NCI-H69 (cell line): ENCODE measurements at places on chromosomes 16 and 17.
A peak's percentile ranks its signal among the peaks of the same experiment; 100 is the strongest.

DNA sequence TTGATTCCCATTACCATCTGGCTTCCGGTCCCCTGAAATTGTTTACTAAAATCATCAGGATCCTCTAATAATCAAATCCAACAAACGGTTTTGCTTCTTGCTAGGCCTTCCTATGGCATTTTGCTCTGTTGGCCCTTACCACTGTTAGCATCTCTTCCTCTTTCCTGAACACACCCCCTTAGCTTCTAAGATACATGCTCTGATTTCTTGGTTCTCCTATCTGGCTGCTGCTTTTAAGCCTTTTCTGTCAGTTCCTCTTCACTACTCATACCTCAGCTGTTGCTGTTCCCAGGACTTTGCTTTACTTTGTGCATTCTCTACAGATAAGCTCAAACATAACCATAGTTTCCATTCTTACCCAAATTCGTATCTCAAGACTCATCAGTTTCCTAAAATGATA lies 11.4 kb downstream of the CAPNS2 start:
- no peak for DNase-seq

GRCh38 chr16:48413272-48413671 lies 28.1 kb upstream of the SIAH1 start:
- DNase-seq: peak; percentile 9

GRCh38 chr17:67194134-67194533 lies 50.9 kb downstream of the HELZ start:
- DNase-seq: no peak

- DNase-seq: no peak
Observed at GRCh38 chr16:27461483-27462171, 59.7 kb downstream of the IL21R start.

GRCh38 chr17:68707031-68707430 lies 105.9 kb upstream of the FAM20A start:
- no peak for DNase-seq

DNA sequence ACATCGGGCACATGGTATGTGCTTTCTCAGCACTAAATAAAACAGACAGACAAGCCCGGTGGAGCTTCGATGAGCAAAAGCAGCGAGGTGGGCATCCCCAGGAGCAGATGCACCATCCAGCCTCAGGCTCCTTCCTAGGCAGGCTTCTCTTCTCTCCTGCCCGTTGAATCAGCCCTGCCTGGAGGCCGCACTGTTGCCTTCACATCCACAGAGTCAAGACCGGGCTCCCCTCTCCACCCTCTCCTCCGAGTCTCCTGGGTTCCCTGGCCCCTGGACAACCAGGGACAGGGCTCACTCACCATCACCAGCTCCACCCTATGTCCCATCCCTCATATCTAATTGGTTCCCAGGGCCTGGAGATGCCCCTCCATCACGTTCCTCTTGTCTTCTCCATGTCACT lies 79.7 kb upstream of the RCVRN start:
- no peak for DNase-seq

DNA sequence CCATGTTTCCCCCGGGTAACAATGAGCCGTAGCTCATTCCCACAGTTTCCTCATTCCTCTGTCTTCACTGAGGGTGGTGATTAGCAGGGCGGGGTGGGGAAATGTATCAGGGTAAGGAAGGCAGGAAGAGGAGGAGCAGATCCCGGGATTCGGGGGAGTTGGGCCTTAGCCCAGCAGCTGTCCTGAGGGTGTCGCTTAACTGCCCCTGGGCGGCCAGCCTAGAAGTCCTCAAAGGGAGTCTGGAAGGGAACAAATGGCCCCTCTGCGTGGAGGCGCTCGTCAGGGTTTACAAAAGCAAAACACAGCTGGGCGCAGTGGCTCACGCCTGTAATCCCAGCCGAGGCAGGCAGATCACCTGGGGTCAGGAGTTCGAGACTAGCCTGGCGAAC lies 14.3 kb downstream of the MLYCD start:
- DNase-seq: peak; percentile 48

- DNase-seq: peak; percentile 36
Observed at GRCh38 chr17:39667262-39667944, 850 bp upstream of the PNMT start.

DNA sequence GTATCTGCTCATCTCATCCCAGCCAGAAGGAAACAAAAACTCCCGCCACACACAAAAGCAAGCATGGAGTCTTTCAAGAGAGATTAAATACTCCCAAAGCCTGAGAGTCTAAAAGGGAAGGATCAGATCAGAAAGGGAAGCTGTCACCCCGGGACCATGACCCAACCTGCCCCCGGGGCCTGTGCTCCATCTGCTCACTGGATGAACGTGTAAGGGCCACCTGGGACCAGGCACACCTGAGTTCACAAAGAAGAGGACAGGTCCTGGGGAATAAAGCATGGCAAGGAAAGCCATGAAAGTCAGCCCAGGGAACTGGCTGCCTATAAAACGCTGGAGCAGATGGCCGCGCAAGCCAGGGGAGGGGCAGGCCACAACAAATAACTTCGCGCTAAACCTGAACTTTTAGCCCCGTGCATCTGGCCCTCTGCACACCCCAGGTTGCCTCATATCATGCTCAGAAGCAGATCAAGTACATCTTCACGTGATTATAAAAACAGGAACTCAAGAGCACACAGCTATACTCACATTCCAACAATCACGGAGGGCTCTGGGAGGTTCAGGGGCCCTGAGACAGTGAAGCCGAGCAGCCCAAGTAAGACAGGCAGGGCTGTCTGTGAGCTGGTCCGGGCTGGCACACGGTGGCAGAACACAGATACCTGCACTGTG lies 3.4 kb downstream of the TMEM11 start:
- peak; percentile 86 for DNase-seq

GRCh38 chr16:77881355-77882030 lies 93.1 kb downstream of the VAT1L start:
- DNase-seq: peak; percentile 3

DNA sequence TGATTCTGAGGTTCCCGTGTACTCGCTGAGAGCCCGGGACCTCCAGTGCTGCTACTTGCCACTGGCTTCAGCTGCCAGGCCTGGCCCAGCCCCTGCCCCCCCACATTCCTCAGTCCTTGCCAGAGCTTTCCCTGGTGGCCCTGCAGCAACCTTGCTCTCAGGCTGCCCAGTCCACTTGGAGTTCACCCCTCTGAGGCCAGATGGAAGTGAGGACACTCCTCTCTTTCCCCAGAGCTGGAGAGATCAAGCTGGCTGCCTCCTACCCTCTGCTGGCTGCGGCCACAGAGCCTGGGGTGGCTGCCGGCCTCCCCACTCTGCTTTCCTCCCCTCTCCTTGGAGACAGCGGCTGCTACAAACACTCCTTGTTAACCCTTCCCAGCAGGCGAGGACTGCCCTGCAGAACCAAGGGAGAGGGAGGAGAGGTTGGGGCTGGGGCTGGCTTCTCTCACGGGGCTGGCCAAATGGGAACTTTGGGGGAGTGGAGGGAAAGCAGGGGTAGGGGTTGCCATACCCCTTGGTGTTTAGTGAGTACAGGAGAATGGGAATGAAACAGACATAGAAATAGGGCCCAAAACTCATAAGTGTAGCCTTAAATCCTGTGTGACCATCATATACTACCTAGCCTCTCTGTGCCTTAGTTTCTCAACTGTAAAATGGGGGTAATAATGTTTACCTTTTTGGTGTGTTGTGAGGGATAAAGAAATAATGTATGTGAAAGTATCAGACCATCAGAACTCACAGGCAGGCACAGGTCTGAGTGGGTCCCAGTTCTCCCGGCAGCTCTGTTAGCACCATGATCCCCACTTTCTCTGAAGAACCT lies at the start of gene GAS2L2:
TSS of gene GAS2L2 (minus strand) at position 295 of the 820 bp plus-strand sequence. CDS start 389 bp downstream, outside the sequence.
- DNase-seq: no peak

GRCh38 chr16:64065523-64065922 lies 1056.3 kb downstream of the CDH11 start:
- no peak for DNase-seq

GRCh38 chr17:5825717-5826330 lies 241.5 kb upstream of the NLRP1 start:
- DNase-seq: no peak

DNA sequence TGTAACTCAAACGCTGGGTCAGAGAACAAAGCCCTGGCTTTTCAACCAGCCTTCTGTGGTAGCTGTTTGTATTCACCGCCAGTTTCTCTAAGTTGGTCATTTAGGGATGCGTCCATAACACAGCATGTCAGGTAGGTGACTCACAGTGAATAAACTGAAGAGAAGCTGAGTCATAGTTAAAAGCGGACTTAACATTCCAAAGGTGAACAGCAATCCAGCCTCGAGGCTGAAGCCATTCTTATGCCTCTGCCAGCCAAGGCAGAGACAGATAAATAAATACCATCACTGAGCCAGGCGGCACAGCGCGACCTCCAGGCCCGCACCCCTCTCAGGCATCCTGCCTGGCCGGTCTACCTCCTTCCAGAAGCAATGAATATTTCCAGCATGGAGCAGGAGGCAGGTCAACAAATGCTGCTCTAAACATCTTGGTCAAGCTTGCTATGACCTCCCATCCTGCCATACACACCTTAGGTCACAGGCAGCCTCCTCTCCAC lies 12.4 kb upstream of the CACNG4 start:
- peak; percentile 18 for DNase-seq

- DNase-seq: no peak
Observed at GRCh38 chr16:81712681-81713080, 66.4 kb upstream of the PLCG2 start.

DNA sequence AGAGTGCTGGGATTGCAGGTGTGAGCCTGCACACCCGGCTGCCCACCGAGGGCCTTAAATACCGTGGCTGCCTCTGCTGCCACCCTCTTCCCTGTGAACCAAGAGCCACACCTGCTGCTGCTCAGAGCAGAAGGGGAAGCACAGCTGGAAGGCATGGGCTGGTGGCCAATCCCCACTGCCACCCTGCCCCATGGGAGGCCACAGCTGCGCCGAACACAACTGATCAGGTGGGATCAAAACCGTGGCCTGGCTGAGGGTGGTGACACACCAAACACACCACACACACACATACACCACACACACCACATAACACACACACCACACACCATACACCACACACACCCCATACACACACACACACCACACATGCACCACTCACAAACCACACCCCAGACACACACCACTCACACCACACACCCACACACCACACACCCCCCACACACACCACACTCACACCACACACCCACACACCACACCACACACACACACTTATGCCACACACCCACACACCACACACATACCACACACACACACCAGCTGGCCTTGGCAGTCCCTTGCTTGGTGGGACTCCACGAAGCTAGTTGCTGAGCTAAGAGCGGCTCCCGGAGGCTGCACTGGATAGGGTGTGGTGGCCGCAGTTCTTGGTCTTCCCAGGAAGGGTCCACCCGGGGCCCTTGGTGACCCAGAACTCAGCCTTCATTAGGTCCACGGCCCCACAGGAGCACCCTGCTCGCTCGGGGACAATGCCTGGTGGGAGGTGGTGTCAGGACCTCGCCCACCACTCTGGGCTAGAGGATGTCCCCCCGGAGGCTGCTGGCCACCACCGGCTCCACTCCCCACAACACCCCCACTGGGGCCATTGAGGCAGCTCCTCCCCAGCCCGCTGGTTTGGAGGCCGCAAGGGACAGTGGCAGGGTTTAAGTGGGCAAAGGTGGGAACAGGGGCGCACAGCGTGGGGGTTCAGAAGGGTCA lies 14.9 kb downstream of the CEP131 start:
- peak; percentile 64 for DNase-seq

DNA sequence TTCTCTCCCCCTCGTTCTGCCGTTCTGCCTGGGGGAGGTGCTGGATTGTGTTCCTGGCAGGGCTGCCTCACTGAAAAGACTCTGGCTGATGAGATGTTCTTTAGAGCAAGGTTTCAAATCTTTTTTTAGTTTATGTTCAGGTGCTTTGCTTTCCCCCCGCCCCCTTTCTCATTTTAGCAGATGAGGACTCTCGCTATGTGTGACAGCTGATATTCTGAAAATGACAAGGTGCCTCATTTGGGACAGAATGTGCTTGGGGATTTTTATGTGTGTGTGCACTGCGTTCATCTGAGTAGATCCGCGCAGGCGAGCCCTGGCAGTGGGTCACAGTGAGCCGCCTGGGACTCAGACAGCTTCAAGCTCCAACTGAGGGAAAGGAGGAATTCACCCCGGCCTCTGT lies 205.9 kb downstream of the HS3ST4 start:
- DNase-seq: no peak

DNA sequence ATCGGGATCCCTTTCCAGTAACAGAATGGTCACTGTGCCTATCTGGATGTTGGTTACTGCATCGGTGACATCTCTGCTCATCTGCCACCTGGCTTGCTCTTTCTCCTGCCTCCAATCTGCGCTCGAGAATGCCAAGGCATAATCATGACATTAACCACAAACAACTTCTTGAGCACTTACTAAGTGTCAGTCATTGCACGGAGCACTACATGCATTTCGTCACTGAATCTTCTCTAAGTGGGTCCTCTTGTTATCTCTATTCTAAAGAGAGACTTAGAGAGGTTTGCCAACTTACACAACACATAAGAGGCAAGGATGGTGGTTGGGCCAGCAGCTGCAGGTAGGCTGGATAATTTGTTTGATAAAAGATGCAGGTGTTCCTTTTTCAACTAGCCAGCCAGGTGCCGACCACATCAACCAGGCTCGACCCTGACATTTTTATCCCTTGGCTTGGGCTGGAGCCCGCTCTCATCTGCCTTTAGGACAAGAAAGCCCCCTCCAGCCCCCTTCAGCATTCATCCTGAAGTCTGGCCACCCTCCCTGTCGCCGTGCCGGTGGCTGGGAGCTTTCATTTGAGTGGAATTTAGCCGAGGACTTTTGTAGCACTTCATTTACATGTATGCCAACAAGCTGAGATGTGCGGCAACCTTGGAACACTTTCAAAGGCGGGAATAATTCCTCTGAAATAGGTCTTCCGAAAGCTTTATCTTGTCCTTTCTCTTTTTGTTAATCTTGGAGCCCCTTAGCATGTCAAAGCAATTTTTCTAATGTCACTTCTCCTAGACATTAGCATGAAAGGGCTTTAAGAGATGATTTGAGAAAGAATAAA lies 89.3 kb upstream of the NKD1 start:
- DNase-seq: no peak

DNA sequence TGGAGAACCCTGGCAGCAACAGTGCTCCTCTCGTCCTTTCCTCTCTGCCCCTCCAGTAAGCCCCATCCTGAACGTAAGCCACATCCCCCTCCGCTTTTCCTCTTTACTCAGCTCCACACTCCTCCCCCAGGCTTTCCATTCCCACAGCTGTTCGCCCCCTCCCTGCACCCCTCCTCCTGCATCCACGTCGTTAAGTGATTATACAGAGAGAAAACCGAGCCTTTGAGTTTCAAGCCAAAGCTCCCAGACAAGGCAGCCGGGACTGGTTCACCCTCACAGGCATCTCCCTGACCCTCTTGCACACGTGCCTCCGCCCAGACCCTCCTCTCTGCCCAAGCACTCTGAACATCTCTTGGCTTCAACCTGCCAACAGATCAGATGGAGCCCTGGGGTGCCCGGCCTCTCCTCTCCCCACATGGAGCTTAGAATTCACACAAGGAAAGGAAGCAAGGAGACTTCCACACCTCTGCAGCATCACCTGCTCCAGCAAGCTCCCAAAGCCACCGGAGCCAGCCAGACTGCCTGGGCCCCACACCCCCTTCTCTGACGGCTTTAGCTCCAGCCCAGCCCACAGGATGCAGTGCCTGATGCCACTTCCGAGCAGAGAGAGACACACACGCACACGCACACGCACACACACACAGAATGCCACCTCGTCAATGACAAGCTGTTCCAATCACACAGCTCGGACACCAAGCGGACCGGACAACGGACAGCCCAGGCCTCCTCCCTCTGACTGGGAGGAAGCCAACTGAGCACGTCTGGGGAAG lies 99.9 kb upstream of the CCL2 start:
- DNase-seq: peak; percentile 66

- DNase-seq: peak; percentile 76
Observed at GRCh38 chr16:11218604-11218962, 37.4 kb downstream of the SOCS1 start.

GRCh38 chr17:42832213-42832933 lies 824 bp upstream of the PSME3 start:
- DNase-seq: no peak
